ENCODE measurements at places on chromosomes 16 and 17.

GRCh38 chr17:50064253-50065001 is 8.5 kb downstream of the ITGA3 start:
- DNase-seq = no peak

DNA sequence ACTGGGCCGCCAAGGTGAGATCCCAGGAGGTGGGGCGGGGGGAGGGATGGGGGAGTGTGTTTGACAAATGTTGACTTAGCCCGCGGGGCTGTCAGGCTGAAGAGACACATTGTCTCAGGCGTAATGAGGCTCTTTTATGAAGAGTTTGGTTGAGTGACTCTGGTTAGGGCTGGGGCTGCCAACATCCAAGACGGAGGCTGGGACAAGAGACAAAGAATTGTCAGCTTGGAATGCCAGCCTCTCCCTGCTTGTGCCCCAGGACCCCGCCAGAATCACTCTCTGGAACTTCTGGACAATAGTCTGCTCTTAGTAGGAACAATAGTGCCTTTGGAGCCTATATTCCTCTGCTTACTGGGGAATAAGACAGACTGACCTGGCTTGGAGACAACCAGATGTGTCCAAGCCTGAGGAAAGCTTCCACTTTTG is 24.0 kb downstream of the PCTP start:
- no peak for DNase-seq

GRCh38 chr16:1125471-1125870 is 27.4 kb upstream of the CACNA1H start:
- no peak for DNase-seq

- no peak for DNase-seq
Observed at GRCh38 chr17:73644145-73645049, at the start of gene SDK2. TSS of gene SDK2 (minus strand) at chr17:73644445. CDS start at chr17:73644088, 357 bp downstream.

- DNase-seq = no peak
Observed at GRCh38 chr16:27482397-27483087, 67.2 kb downstream of the GTF3C1 start.

- DNase-seq = no peak
Observed at GRCh38 chr16:30027588-30028437, 3.3 kb downstream of the TLCD3B start.

GRCh38 chr16:48128769-48129168 is 27.0 kb downstream of the ABCC12 start:
- DNase-seq = no peak

GRCh38 chr16:22070361-22071330 is 21.7 kb upstream of the VWA3A start:
- DNase-seq = no peak

- no peak for DNase-seq
Observed at GRCh38 chr17:11779892-11780291, 181.6 kb downstream of the DNAH9 start.

DNA sequence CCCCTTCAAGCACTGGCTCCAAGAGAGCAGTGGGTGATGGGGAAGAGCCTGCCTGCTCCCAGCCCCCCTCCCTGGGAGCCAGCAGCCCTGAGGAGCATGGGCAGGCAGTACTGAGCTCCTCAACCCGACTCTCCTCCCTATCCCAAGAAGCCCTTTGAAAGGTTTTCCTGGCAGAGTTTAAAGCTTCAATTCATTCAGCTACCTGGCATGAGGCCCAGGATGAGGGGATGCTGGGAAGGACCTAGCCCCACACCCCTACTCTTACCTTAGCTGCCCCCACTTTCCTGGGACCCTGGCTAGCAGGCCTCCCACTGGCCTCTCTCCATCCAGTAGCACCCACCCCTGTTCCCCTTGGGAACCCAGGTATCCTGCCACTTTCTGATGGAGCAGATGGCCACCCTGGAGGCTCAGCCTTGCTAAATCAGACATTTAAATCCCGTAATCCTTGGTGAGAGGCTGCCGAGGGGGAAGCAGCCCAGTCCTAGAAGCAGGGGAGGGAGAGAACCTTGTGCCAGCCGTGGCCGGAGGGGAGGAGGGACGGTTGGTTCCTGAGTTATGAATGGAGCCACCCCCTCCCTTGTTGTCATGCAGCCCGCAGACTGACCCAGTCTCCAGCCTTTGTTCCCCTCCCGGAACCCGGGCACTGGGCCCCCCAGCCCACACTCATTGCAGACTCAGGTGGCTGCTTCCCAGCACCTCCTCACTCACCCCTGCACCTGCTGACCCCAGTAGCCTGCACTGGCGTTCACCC is 17.1 kb downstream of the ATP1B2 start:
- DNase-seq = no peak

DNA sequence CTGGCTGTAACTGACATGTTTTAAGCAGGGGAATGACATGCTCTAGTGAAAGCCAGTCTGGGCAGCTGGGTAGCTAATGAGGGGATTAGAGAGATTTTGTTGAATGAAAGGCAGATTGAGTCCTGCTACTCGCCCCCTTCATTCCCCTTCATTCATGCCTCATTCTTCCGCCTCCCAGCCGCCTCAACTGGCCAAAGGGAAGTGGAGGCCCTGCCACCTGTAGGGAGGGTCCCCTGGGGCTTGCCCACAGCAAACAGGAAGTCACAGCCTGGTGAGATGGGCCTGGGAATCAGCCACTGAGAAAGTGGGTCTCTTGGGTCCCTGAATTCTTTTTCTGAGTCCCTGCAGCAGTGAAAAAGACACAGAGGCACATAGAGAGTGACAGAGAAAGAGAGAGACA is 1.1 kb upstream of the CD19 start:
- DNase-seq = no peak

DNA sequence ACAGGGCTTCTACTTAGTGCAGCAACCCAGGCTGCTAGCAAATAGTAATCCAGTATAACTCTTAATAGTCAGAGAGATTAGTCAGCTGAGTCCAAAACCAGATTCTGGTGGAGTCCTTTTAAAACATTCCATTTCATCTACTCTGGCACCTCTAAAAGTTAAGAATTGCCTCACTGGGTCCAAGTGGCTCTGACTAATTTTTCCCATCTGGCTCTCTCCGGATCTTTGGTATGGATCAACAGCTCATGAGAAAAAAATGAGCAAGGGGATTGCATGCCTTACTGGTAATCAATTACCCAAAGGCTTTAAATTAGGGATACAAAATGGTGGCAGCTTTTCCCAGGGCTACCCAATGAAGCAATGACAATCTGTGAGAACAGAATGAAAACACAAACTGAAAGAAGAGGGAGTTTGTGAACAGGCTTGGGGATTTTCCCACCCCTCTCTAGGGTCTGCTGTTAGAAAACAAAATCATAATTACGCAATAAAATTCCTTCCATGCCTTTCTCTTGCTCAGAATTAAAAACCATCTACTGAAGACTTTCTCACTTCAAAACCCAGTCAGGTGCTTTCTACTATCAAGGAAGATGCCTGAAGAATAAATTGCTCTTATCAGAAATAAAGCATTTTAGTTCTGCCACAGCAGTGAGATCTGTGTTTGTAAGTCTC is 84.6 kb upstream of the PMFBP1 start:
- DNase-seq = no peak

GRCh38 chr16:12530302-12530701 is 273.4 kb downstream of the CPPED1 start:
- no peak for DNase-seq

DNA sequence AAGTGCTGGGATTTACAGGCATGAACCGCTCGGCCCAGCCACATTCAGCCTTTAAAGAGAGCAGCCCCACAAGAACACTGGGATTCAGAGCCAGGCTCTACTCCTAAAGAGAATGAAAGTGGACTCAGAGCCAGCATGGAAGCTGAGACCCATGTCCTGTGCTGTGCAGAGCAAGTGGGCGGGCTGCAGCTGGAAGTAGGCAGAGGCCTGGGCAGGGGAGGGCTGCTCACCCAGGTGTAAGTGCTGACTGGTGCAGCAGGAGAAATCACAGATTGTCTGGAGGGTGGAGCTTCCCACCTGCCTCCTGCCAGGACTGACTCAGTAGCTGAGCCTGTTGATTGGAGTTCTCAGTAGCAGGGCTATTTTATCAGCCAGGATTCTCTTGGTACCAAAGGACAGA is 178.7 kb downstream of the KATNIP start:
- DNase-seq = no peak

DNA sequence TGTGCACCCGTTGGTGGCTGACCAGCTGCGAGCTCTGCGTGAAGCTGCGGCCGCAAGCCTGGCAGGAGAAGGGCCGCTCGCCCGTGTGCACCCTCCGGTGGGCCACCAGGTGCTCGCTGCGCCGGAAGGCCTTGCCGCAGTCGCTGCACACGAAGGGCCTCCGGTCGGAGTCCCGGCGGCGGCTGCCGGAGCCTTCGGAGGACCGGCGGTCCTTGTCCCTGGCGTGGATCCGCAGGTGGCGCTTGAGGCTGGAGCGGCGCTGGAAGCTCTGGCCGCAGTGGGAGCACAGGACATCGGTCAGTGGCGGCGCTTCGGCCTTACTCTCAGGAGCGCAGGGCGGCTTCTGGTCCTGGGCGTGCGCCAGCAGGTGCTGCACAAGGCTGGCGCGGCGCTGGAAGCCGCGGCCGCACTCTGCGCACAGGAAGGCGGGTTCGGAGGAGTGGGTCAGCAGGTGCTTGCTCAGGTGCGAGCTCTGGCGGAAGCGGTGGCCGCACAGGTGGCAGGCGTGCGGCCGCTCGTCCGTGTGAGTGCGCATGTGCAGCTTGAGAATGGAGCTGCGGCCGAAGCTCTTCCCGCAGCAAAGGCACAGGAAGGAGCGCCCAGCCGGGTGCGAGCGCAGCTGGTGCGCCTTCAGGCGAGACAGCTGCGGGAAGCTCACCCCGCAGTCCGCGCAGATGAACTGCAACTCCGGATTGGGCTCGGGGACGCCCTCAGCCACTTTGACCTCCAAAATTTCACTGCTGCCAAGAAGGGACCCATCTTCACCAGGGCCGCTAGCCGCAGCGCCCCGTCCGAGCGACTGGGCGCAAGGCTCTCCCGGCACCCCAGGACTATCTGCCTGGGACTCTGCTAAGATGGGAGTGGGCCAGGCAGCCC is 9.1 kb downstream of the ZSCAN10 start:
- no peak for DNase-seq

DNA sequence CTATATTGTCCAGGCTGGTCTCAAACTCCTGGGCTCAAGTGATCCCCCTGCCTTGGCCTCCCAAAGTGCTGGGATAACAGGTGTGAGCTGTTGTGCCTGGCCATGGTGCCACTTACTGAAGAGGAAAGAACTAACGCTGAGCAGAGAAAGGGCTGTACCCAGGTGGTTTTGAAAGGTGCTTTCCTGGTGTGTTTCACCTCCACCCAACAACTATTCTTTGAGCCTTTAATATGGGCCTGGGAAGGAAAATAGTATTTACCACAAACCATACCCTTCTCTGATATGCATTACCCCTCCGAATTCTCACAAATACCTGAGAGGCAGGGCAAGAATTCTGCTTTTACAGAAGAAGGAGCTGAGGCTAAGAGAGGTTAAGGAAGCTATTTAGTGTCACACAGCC is 24.8 kb downstream of the KPNA2 start:
- DNase-seq = no peak

- DNase-seq = no peak
Observed at GRCh38 chr16:4663465-4663776, 29.9 kb upstream of the NUDT16L1 start.

GRCh38 chr17:15384142-15384787 is 42.9 kb upstream of the TEKT3 start:
- DNase-seq = no peak

DNA sequence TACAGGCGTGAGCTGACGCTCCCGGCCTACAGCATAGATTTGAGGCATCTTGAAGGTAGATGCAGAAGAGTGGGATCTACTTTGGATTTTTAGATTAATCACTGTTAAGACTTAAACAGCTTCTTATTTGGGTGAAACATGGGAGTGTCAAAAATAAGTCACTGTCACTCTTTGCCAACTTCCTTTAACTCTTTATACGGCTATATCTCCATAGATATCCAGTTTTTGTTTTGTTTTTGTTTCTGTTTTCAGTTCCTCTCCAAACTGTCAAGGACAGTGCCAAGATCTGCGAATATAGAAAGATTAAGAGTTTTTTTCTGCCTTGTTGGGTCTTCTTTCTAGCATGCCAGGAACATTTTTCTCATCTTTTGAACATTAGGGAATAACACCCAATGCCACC is 706.1 kb downstream of the WWOX start:
- no peak for DNase-seq

- DNase-seq = no peak
Observed at GRCh38 chr16:76292218-76292617, 15.0 kb downstream of the CNTNAP4 start.

GRCh38 chr17:17940441-17940911 is 31.7 kb downstream of the TOM1L2 start:
- DNase-seq = no peak

DNA sequence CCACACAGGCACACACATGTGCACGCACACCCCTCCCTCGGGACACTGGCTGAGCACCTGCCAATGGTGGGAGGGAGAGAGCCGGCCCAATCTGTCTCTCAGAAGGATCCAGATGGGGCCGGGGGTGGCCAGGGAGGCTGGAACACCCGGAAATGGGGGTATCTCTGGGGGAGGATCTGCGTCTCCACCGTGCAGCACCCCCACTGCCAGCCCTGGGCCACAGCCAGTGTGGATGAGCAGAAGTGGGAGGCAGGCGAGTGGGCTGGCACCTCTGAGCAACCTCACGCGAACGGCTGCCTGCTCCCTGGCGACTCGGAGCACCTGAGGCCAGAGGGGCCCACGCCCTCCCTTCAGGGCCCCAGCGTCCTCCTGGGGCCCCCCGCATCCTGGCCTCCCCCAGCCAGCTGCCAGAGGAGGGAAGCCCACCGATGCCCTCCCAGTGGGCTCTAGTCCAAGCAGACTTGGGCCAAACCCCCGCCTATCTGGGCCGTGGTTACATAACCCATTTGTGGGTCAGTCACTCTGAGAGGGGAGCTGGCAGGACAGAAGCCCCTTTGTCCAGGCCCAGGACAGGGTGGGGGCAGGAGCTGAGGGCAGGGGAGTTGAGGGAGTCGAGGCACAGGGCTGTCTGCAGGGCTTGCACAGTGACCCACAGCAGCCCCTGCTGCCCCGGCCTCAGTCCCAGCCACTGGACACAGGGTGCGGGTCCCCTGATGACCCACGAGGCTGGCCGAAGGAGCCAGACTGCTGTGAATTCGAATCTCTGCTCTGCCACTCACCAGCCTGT is 5.6 kb downstream of the CASKIN1 start:
- DNase-seq = no peak

- DNase-seq = no peak
Observed at GRCh38 chr17:29838961-29839360, 91.1 kb downstream of the SSH2 start.

- no peak for DNase-seq
Observed at GRCh38 chr16:78437352-78437968, 338.0 kb downstream of the WWOX start.

DNA sequence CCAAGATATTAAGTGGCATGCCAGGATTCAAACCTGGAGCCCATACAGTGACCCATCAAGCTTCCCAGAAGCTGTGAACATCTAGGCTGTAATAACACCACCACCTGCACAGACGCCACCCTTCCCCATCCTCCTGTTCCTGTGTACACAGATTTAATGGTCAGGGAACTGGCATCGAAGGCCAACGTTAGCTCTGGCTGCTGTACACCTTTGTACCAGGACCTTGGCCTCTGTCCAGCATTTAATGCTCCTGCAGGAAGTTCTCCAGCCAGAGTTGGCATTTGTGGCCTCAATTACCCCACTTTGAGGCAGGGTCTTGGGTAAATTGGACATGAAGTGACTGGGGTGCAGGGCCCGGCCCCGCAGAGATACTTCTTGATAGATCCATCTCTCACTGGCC is 49.3 kb downstream of the SCNN1B start:
- DNase-seq = no peak

- DNase-seq = no peak
Observed at GRCh38 chr16:85266857-85267256, 154.6 kb upstream of the CIBAR2 start.
